Erythroblast (primary cell): ENCODE measurements at places on chromosomes 1 and 21.

DNA sequence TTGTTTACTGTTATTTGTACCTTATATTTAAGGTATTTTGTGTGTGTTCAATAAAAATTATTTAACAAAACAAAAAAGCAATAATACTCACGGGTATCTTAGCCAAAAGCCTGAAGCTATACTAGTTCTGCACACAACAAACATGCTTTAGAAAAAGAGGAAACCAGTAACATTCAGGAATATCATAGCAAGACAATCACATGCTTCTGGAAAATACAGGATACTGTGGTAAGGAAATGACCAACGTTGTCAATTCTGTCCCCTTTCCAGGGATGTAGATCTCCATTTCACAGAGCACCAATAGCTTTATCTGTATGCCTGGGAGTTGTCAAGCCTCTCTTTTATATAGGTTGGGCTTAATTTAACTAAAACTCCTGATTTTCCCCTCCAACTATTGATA is 288.4 kb downstream of the SMYD3 start:
- no peak for DNase-seq

- DNase-seq: peak; percentile 50
Observed at GRCh38 chr1:204213668-204214662, at the start of gene GOLT1A. Gene GOLT1A (minus strand): TSS chr1:204213988. CDS start chr1:204213906, 82 bp downstream.

DNA sequence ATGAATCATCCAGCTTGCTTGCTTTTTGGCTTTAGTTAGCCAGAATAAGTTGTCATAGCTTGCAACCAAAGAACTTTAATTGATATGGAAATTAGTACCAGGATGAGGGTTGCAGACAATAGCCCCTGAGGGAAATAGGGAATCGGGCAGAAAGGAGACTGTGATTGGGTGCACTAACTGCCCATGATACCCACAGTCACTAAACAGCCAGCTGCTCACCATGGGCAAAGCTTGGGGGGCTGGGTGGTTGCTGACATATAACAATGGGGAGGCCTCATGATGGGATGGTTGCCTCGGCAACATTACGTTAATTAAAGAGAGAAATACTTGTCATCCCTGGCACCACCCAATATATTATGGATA is 17.8 kb upstream of the PLA2G2E start:
- DNase-seq: no peak

GRCh38 chr21:16534408-16535101 is 804.8 kb downstream of the USP25 start:
- DNase-seq: peak; percentile 40

DNA sequence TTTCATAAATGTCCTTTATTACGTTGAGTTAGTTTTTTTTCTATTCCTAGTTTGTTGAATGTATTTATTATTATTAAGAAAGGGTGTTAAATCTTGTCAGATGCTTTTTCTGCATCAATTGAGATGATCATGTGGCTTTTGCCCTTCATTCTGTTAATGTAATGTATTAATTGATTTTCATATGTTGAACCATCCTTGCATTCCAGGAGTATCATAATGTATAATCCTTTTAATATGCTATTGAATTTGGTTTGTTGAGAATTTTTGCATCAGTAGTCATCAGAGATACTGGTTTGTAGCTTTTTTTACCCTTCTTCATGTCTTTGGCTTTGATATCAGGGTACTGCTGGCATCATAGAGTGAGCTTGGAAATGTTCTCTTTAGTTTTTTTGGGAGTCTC is 100.0 kb downstream of the POFUT2 start:
- DNase-seq: peak; percentile 13

DNA sequence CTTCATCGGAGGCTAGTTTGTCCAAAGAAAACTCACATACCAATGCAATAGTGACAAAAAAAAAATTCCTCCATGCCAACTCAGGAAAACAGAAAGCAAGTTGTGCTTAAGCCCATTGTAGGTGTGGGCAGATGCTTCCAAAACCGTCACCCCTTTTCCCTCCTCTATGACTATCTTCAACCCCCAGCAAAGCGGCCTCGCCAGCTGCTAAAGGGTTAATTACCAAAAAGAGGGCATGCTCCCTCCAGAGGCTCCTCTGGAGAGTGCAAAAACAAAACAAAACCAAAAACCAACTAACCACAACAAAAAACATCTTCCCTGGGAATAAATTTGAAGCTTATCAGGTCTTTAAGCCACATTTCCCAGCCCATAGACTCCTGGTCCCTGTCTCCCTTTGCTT is 1.2 kb downstream of the LMOD1 start:
- no peak for DNase-seq

GRCh38 chr21:38930853-38931252 is 125.1 kb downstream of the ETS2 start:
- DNase-seq: no peak

DNA sequence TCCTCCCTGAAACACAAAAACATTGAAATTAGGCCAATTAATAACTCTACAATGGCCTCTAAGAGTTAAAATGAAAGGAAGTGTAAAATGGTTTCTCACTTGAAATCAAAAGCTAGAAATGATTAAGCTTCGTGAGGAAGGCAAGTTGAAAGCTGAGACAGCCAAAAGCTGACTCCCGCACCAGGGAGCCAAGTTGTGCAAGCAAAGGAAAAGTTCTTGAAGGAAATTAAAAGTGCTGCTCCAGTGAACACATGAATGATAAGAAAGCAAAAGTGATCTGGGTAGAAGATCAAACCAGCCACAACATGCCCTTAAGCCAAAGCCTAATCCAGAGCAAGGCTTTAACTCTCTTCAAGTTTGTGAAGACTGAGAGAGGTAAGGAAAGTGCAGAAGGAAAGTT is 22.8 kb downstream of the CYYR1 start:
- DNase-seq: no peak

- DNase-seq: no peak
Observed at GRCh38 chr1:60087681-60088080, 14.1 kb upstream of the C1orf87 start.

GRCh38 chr1:151908228-151908691 is 1.1 kb downstream of the THEM4 start:
- DNase-seq: peak; percentile 20

GRCh38 chr1:85824066-85824840 is 116.0 kb upstream of the ZNHIT6 start:
- DNase-seq: no peak

GRCh38 chr1:151547119-151547899 is 7.2 kb downstream of the TUFT1 start:
- no peak for DNase-seq

- no peak for DNase-seq
Observed at GRCh38 chr1:223784541-223784940, 61.2 kb downstream of the TP53BP2 start.

DNA sequence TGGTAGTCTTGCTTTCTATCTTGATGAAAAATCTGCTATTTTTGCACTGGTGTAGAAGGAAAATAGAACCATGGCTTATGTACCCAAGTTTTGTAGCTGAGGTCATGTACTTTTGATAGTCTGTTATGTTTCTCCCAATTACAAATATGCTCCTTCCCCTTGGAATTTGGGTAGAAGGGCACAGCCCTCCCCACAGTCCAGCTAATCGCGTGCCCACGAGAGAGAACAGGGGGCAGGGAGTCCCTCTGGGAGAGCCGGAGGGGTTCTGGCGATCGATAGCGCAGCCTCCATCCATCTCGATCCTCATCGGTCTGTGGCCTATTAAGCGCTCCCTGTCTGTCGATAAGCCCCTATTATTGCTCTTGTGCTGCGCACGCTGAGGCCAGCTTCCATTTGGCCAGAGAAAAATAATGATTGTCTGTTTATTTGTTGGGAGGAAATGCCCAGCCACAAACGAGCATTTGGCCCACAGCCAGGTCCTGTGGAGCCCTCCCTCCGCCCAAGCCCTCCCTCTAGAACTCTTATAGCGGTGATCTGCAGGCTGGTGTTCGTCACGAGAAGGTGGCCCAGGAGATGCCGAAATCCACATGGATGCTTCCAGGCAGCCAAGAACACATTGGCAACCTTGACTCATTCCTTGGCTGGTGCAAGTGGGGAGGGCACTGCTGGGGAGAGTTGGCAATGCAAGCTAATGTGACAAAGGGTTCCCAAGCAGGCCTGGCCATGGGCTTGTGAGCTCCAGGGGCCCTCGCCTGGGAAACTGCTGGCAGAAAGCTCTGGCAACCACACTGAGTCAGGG is 134.7 kb upstream of the TNR start:
- DNase-seq: no peak

DNA sequence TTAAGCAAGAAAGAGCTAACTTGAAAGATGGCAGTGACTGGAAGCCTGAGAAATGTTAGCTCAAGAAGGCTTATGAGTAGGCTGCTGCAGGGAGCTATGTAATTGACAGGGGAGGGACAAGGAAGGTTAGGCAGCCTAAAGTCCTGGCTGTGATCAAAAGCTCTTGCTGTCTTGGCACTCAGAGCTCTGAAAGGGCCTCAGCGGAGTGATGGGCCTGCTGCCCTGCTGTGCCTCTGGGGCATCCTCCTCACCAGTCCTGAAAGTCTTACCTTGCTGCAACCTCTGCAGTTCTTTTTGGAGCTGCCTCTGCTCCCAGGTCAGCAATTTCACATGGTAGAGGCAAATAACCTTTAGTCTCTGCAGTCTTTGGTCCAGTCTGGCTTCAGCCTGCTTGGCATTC is 1.8 kb downstream of the CCDC190 start:
- no peak for DNase-seq

DNA sequence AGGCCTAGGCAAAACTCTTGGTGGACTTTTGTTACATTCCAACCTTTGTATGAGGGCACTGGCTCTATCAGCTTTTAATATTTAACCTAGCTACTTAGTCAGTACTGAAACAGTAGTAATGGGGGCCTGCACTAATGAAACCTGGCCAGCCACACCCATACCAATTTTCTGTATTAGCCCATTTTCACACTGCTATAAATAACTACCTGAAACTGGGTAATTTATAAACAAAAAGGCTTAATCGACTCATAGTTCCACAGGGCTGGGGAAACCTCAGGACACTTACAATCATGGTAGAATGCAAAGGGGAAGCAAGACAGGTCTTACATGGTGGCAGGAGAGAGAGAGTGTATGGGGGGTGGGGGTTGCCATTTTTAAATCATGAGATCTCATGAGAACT is 245.7 kb upstream of the RGS18 start:
- DNase-seq: no peak

GRCh38 chr1:227127891-227128290 is 187.8 kb downstream of the COQ8A start:
- no peak for DNase-seq

- no peak for DNase-seq
Observed at GRCh38 chr1:82161700-82162141, 361.0 kb downstream of the ADGRL2 start.

- peak; percentile 91 for DNase-seq
Observed at GRCh38 chr1:19209439-19209989, 552 bp downstream of the UBR4 start.

DNA sequence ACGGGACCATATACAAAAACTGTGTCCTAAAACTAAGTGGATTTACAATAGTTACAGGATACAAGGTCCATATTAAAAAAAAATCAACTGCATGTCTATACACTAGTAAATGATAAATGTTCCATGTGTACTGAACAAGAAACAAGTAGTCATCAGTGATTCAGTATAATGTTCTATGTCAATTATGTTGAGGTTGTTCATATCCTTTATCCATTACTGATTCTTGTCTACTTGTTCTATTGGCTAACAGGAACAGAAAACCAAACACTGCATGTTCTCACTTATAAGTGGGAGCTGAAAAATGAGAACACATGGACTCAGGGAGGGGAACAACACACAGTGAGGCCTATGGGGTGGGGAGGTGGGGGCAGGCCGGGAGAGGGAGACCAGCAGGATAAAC is 90.5 kb downstream of the CDC42BPA start:
- no peak for DNase-seq

- DNase-seq: peak; percentile 43
Observed at GRCh38 chr1:6445062-6445763, 20.6 kb downstream of the ESPN start.

DNA sequence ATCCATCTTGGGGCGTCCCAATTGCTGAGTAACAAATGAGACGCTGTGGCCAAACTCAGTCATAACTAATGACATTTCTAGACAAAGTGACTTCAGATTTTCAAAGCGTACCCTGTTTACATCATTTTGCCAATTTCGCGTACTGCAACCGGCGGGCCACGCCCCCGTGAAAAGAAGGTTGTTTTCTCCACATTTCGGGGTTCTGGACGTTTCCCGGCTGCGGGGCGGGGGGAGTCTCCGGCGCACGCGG is 282 bp upstream of the SOD1 start:
- no peak for DNase-seq

DNA sequence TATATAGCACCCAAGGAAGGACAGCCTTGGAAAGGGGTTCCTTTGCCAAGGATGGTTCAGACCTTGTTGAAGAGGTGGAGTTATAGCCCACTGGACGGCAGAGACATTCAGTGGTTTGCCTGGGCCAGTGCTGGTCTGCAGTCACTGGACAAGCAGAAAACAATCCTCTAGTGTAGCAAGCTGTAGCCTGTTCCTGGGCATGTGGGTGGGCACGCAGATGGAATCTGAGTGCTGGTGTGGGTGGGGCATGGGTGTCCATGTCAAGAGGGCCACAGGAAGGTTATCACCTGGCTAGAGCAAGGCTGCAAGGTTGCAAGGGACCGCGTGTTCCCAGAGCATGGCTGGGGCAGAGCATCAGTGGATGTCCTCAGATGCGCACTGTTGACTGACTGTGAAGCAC is 244.7 kb downstream of the PTPRU start:
- DNase-seq: no peak

- DNase-seq: no peak
Observed at GRCh38 chr1:46175243-46175642, 356 bp downstream of the TSPAN1 start.

- no peak for DNase-seq
Observed at GRCh38 chr1:107467286-107467685, 326.4 kb downstream of the NTNG1 start.

DNA sequence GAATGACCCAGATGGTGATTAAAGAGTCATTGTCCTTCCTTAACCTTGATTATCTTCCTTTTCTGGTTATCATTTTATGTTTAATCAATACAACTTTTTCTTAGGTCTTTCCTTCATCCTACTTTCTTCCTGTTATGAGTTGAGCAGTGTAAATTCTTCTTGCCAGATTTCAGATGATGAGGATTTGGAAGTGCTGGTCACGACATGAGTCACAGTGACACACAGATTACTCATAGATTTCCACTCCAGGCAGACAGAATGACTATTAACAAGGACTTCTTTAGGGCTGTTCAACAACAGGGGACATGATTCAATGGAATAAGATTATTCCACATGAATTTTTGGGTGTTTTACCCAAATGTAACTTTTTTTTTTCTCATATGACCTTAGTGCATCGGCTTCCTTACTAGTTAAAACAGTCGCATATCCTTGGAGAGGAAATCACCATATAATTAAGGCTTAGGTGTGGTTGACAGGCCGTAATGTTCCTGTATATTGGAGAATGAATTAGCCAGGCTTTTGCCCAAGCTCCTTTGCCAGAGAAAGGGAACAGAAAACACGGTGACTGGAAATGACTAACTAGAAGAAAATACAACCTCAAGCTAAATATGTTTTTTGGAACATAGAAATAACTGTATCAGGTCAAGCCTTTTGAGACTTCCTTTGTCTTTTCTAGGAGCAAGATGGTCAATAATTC is 44.2 kb downstream of the PRRX1 start:
- peak; percentile 29 for DNase-seq
